ENCODE measurements at places on chromosomes 3 and 15. TPM values are rescaled to one million over a fixed set of nuclear protein-coding genes. Genes with fewer than 3 reads are reported as not detected.

WHAMM gene
- 17.8 TPM for total RNA-seq

OSBPL10 gene
- 0.34 TPM for total RNA-seq

HCLS1 gene
- 343 TPM for total RNA-seq

ZSCAN2 gene
- total RNA-seq, result 6.5 TPM

CPN2 gene
- not detected for total RNA-seq

IL5RA gene
- not detected for total RNA-seq

MCTP2 gene
- total RNA-seq, result 17.0 TPM

CIB1 gene
- total RNA-seq, result 92.2 TPM

All from activated naive CD4-positive, alpha-beta T cell treated with anti-CD3 and anti-CD28 coated beads, Interleukin-2, amount 10 ng/mL, durations not matched to agents 5 hours and 36 hours (primary cell).